ENCODE measurements at places on chromosomes 7 and 10.

DNA sequence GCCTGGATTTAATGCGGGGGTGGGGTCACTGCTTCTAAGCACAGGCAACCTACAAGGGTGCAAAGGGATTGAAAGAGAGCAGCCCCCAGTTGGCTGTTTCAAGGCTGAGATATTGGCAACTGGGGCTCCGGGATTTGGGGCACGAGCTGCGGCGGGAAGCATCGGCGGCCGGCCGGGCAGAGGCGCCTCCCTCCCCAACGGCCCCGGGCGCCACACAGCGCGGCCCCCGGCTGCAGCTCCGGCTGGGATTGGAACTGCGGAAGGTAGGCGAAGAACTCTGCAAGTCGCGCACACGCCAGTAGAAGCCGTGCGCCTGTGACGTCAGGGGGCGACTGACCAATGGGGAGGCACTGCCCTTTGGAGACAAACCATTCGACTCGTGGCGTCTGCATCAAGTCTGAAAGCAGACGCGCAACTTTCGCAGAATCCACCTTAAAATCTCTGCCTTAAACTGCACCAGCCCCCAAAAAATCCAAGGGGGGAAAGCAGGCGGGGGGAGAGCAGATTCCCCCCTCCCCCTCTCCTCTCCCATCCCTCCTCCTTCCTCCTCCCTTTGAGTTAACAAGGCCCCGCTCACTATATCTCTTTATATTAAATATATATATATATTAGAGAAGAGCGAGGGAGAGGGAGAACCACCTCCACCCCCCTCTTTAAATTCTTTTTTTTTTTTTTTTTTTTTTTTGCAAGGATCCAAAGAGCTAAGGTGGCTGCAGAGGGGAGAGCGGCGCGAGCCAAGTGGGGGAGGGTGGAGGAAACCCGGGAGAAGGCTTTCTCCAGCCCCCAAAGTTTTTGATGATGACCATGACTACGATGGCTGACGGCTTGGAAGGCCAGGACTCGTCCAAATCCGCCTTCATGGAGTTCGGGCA, at the start of gene DLX6:
TSS of gene DLX6 (plus strand) at position 371 of the 872 bp plus-strand sequence. CDS start at position 796, 425 bp downstream.
- DNase-seq: peak; percentile 16

DNA sequence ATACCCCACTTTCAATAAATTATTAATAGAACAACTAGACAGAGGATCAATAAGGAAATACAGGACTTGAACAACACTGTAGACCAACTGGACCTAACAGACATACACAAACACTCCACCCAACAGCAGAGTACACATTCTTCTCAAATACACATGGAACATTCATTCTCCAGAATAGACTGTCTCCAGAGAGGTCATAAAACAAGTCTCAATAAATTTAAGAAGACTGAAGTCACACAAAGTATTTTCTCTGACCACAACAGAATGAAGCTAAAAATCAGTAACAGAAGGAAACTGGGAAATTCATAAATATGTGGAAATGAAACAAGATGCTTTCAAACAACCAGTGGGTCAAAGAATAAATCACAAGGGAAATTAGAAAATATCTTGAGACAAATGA, 119.8 kb downstream of the SMURF1 start:
- DNase-seq: no peak

GRCh38 chr7:32250471-32251260, 180.5 kb upstream of the PDE1C start:
- DNase-seq: no peak

DNA sequence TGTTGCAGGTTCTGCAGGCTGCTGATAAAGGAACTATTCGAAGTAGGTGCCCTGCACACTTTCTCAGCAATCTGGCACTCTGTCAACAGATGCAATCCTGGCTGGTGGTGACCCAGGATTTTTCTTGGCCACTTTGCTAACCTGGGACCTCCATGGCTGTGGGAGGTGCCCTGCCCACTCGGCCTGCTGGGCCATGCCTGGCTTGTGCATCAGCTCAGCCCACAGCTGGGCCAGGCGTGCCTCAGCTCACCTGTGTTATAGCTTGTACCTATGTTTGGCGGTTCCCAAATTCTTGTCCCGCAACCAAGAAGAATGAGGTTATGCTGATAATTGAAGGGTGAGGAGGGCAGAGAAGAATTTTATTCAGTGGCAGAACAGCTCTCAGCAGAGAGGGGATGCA, 141.7 kb downstream of the NPY start:
- DNase-seq: no peak

DNA sequence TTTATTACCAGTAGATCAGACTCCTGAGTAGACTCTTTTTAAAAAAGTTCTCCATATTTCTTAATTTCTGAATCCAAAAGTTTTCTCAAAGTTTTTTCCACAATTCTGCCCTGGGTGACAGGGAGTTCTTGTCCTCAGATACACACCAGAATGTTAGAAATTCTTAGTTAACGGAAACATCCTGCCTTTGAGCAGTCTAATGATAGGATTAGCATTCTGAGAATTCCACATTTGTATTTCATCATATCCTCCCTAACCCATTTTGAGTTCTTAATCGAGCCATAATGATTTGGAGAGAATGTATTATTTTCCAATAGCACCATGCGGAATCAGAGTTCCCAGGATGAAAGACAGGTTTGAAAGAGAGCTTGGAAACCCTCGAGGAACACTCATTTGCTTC, 28.9 kb upstream of the MRPS33 start:
- no peak for DNase-seq

- DNase-seq: no peak
Observed at GRCh38 chr7:130879191-130879590, 145.2 kb upstream of the KLF14 start.

DNA sequence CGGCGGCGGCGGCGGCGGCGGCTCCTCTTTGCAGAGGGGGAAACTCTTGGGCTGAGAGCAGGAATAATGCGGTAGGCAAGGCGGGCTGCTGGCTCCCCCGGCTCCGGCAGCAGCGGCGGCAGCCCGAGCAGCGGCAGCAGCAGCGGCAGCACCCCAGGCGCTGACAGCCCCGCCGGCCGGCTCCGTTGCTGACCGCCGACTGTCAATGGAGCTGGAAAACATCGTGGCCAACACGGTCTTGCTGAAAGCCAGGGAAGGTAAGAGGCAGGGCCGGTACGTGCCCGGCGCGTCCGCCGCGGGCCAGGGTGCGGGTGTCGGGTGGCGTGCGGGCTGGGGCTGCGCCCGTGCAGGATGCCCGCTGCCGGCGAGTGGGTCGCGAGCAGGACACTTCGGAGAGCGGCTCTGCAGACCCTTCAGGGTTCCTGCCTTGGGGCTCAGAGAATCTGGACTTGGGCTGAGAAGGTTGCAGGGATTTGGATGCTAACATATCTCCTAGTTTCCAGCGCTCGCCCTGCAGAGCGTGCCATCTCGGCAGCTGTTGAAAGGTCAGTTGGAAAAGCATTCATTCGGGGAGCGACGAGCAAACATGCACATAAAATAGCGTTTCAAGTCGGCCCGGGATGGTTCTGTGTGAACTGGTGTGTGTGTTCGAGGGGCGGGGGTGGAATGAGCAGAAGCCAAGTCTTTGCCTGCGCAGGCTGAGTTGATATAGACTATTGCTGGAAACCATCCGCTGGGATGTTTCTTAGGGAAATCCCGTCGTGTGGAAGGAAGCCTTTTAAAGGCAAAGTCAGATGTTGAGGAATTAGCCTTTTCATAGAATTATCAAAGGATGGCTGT, 562 bp downstream of the GRK5 start:
- peak; percentile 63 for DNase-seq

DNA sequence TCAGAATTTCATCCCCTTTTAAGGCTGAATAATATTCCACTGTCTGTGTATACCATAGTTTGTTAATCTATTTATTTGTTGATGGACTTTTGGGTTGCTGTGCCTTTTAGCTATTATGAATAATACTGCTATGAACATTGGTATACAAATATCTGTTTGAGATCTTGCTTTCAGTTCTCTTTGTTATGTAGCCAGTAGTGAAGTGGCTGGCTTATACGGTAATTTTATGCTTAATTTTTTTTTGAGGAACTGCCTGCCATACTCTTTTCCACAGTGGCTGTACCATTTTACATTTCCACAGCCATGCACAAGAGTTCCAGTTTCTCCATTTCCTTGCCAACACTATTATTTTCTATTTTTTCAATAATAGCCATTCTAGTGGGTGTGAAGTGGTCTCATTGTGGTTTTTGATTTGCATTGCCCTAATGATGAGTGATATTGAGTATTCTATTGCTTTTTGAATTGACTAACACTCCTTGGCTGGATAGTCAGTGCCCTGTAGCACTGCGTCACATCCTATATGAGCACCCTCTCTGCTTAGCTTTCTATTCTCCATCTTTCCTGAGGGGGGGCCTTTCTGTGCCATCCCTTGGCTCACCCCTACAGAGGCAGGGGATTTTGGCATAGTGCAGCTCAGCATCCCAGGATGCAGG, 29.4 kb upstream of the RAPGEF5 start:
- no peak for DNase-seq

Data from amniotic epithelial cell (primary cell).